ENCODE measurements at places on chromosomes 16 and 17. TPM values are rescaled to one million over a fixed set of nuclear protein-coding genes. Genes with fewer than 3 reads are reported as not detected.

GRCh38 chr16:46427340-46428107, 193.7 kb downstream of the SHCBP1 start:
- DNase-seq: no peak

GRCh38 chr16:27174798-27175197, 28.5 kb upstream of the KDM8 start:
- no peak for DNase-seq

DNA sequence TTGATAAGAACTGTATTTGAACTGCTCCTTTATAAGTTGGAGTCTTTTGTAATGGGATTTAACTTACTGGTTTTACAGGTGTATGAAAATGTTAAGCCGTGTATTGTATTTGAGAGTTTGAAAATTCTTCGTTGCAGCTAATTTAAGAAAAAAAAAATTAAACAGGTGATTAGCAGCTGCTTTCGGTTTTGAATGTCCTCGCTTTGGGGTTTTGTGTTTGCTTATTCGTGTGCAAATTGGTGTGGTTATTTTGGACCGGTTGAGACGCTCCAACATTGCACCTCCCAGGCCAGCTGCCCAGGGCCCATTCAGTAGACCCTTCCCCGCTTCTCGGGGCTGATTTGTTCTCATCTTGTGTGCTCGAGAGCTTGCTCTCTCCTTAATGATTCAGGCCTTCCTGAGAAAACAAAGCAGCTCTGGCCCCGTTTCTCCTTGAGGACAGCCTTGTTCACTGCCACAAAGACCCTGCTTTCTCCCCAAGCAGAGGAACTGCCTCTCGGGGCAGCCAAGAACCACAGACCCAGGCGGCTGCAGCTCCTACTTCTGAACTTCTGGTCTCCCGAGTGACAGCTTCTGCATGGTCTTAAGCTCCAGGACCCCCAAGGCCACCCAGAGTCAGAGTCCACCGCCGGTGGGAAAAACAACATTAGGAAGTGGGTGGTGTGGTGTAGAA, 100.5 kb downstream of the MSI2 start:
- DNase-seq: no peak

GRCh38 chr16:18800775-18801144, 589 bp downstream of the ARL6IP1 start:
- no peak for DNase-seq

- no peak for DNase-seq
These were observed 176.6 kb downstream of the RAB11FIP4 start for GRCh38 chr17:31568121-31568520.

DNA sequence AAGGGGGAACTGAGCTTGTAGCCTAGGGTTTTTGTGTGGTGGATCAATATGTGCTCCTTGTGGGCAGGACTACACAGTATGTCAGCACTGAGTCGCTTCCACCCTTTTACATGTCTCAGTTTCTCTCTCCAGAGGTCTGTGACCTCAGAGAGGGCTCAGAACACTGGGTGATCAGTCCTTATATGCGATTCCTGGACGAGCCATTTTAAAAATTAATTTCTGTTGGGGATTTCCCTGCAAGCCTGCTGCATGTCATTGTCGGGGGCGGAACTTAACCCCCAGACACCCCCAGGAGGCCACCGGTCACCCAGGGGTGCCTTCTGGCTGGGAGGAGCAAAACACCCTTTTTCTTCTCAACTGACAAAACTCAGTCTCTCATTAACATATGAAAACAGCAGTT, 14.1 kb downstream of the DHRS7B start:
- no peak for DNase-seq

DNA sequence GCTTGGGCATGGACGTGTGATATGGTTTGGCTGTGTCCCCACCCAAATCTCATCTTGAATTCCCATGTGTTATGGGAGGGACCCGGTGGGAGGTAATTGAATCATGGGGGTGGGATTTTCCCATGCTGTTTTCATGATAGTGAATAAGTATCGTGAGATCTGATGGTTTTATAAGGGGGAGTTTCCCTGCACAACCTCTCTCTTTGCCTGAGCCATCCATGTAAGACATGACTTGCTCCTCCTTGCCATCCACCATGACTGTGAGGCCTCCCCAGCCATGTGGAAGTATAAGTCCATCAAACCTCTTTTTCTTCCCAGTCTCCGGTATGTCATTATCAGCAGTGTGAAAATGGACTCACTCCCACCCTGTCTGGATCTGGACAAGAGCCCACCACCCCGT, 393.4 kb downstream of the SEC14L1 start:
- no peak for DNase-seq

- no peak for DNase-seq
These were observed 22.1 kb downstream of the MYO18A start for GRCh38 chr17:29158096-29158487.

DNA sequence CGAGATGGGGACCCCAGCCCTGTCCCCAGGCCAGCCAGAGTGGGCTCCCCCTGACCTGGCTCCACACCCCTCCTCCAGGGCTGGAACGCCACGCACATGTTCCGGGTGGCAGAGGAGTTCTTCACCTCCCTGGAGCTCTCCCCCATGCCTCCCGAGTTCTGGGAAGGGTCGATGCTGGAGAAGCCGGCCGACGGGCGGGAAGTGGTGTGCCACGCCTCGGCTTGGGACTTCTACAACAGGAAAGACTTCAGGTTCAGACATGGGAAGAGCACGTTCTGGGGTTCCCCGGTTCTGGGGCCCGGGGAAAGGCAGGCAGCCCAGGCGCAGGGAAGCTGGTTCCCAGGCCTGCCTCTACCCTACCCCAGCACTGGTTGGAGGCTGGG, 4.6 kb downstream of the ACE start:
- no peak for DNase-seq

DNA sequence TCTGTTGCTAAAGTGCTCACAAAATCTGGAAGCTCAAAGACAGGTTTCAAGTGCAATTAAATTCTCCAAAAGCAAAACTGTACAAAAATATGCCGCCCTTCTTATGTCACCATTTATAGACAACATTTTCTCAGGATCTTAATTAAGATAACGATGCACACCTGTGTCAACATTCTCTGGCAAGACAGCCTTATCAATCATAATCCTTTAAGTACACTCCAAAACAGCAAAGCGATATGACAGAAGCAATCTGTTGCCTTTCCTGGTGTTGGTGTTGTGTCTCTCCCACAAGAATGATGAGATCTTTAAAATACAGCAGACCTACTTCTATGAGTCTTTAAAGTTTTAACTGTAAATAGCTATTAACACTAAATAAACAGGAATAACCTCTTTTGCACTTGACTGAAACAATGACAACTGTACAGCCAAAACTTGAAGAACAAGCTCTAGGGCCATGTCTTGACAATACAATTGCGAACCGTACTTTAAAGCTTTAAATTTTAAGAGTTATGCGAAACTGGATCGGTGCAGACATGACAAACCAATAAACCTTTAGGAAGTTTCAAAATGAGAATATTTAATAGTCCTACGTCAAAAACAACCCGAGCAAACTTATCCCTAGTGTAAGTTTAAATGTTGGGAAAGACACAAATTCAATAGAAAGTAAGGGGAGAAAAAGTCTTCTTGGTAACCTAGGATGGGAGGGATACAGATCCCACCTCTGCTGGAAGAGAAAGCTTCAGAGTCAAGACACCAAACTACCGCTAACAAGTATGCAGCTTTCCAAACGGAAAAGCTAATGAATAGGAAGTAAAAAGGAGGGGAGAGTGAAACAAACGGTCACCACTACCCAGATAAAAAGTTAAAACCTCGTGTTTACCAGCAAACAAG, 3.3 kb upstream of the IRX5 start:
- DNase-seq: no peak

GRCh38 chr16:2429771-2430663, 770 bp downstream of the CCNF start:
- no peak for DNase-seq

DNA sequence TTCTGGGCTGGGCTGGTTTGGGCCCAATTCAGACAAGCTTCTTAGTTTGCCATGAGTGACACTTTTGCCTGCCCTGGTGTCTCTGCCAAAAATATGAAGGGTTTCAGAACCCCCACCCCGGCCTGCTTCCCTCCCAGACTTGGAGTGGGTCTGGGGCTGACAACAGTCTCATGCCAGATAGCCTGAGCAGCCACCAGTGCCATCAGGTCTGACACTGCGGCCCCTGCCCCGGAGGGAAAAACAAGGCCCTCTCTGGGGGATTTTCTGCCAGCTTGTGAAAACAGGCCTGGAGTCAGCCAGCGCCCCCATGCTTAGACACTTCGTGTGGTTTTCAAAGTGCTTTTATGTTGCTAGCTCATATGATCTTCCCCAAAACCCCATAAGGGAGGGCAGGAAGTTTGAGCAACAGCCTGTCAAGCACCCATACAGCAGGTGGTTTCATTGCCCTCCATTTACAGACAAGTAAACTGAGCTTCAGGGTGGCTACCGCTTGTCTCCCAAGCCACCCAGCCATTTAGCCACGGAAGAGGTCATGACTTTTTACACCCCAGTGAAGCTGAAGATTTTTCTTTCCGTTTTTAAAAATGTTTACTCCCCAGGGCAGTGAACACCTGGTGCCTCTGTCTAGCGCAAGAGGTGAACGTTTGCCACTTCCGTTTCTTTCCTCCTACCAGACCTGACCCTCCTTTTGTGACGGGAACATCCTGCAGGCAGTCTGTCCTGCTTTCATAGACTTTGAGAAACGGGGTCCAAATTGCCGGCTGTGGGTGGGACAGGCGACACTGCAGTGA, 300.6 kb downstream of the SEC14L1 start:
- DNase-seq: no peak

GRCh38 chr16:76265434-76266045, 11.7 kb upstream of the CNTNAP4 start:
- no peak for DNase-seq

GRCh38 chr17:60091109-60091508, 12.4 kb upstream of the HEATR6 start:
- no peak for DNase-seq

GRCh38 chr16:81636298-81636993, 142.6 kb upstream of the PLCG2 start:
- no peak for DNase-seq

- no peak for DNase-seq
These were observed 41.4 kb downstream of the SETD6 start for GRCh38 chr16:58556678-58557077.

DNA sequence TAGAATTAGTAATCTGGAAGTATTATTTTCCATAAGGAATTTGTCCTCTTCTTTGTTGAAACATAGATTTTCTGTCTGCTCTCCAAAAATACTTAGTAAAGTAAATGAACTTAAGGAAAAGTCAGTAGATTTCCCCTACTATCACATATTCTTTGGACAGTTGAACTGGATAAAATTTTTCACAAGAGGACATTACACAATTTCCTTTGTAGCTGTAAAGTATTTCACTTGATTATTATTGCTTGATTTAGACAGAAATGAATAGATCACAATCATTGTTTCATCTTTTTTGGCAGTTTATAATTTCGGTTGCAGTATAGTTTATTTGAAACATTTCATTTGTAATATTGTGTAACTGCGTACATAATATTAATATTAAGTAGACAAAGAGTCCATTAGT, 12.5 kb downstream of the CYB5B start:
- DNase-seq: no peak

DNA sequence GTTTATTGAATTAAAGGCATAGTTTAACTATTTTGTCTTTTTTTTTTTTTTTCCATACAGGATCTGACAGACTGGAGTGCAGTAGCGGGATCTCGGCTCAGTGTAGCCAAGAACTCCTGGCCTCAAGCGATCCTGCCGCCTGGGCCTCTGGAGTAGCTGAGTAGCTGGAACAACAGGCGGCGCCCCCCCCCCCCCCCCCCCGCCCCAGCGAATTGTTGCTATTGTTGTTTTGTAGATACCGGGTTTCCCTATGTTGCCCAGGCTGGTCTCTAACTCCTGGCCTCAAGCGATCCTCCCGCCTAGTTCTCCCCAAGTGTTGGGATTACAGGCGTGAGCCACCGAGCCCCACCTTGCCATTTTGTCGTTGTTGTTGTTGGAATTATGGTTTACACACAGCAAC, 1.3 kb upstream of the CENPV start:
- DNase-seq: no peak

DNA sequence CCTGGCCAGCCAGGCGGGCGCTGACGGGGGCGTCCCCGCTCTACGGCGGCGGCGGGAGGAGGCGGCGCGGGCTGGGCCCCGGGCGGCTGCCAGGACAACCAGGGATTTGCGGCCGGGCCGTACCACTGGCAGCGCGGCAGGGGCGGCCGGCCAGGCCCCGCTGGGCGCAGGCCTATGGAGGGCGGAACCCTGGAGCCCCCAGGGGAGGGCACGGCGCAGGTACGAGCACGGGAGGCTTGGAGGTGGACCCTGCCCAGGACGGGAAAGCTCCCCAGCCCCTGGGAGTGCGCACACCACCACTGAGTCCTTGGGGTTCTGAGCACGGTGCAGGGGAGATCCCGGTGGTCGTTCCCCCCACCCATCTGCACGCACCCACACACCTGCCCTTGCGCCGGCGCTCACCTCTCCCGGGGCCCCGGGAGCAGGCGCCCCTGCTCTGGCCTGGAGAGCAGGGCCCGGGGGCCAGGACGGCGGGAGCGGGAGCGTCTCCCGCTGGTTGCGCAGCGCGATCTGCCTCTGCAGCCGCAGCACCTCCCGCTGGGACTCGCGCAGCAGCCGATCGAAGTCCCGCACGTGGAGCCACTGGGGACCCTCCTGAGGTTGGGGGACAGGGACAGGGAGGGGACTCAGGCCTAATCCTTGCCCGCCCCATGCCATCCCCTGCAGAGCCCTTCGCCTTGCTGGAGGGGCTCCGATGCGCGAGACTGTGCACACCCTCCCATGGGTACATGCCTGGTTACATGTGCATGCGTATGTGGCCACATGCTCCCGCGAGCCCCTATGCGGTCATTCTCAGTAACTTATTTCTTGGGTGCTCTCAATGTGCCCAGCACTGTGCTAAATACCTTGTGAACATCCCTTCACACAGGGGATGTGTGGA, 3.9 kb downstream of the TSPOAP1 start:
- no peak for DNase-seq

Gene RPL26
- 3,518 TPM for polyA plus RNA-seq

Gene ENPP7
- polyA plus RNA-seq: 6.0 TPM

Gene EPOP
- polyA plus RNA-seq: 1.3 TPM

Gene CFAP97D1
- polyA plus RNA-seq: 0.04 TPM

Gene CCL4
- 1.3 TPM for polyA plus RNA-seq

Gene PNMT
- 1.2 TPM for polyA plus RNA-seq

Gene HS3ST6
- polyA plus RNA-seq: 0.12 TPM
